ENCODE measurements at places on chromosomes 1 and 21. TPM values are rescaled to one million over a fixed set of nuclear protein-coding genes. Genes with fewer than 3 reads are reported as not detected.
A peak's percentile ranks its signal among the peaks of the same experiment; 100 is the strongest.

Gene SPATA21
- polyA plus RNA-seq = 10.2 TPM

Gene RSPH1
- 59.6 TPM for polyA plus RNA-seq

Gene FNDC10
- polyA plus RNA-seq = 15.5 TPM

Gene CALML6
- polyA plus RNA-seq = 0.96 TPM

DNA sequence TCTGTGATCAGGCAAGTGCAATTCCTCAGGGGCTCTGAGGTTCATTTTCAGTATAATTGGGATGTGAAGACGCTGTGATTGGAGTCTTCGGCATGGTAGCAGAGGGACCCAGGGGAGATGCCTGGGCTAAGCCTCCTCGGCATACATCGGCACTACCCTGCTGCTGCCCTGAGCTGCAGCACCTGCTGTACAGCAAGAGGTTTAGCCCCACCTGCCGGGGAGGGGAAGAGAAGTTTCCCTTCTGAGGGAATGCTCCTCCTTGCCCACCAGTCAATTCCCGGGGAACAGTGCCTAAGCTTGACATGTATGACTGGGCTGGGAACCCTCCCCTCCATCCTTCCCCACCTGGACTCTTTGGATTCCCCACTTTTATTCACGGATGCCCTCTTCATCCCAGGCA is 24.9 kb downstream of the CNIH3 start:
- no peak for DNase-seq

DNA sequence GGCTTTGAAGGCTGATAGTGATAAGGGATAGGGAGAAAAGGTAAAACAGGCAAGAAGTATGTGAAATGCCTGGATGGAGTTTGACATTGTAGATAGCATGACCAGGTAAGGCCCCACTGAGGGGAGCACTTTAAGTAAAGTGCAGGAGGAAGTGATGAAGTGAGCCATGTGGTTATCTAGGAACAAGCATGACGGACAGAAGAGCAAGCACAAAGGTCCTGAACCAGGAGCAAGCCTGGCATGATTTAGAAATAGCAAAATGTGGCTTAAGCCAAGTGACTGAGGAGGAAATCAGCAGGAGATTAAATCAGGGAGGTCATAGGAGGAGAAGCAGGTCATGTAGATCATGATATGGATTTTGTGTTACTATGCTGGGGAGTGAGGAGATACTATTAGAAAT is 129.2 kb downstream of the GLUL start:
- no peak for DNase-seq

- no peak for DNase-seq
These were observed 67.1 kb downstream of the FGGY start for GRCh38 chr1:59364037-59364436.

DNA sequence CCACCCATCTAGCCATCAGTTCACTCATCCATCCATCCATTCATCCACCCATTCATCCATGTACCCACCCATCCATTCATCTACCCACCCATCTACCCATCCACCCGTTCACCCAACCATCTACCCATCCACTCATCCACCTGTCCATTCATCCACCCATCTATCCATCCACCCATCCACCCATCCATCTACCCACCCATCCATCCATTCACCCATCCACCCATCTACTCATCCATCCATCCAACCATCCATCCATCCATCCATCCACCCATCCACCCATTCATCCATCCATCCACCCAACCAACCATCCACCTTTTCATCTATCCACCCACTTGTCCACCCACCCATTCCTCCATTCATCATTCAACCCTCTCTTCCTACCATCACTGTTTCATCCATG is 80.3 kb downstream of the KIF14 start:
- no peak for DNase-seq

DNA sequence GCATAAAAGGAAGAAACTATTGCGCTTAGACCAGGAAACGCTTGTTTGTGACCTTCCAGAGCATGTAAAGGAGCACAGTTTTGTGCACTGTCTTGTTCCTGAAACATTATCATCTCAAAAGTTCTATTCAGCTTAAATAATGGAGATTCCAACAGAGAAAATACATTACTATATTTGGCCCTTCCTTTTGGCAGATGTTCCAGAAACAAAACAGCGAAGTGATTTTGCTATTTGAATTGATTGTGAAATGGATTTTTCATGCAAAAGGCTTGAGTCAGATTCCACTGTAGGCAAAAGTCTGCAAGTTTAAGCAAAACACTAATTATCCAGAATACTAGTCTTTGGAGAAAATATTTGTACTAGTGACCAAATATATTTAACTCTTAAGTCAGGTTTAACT is 80.3 kb upstream of the PTBP2 start:
- DNase-seq = no peak

DNA sequence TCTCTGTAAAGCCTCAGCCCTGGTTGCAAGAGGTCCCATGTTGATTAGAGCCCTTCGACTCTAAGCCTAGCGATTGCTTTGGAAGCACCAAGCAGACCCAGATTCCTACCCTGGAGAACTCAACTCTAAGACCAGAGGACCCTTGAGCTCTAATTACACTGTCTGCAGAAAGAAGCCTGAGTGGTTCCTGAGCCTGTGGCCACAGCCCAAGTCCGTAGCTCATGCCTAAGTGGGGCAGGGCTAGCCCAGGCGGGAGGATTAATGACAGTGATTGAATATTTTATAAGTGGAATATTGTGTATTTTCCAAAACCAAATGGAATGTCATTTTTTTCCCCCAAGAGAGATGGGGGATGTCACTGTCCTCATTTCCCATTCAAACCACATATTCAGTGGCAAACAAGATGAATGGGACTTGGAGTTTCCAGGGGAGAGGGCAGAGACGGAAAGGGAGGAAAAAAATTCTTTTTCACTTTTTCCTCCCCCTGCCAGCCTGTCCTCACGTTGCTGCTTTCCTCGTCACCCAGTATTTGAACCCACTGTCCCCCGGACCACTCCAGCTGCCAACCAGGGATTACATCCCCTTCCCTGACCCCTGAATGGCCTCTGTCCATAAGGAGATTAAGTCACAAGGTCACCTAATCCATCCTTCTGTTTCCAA is 79.6 kb upstream of the CTTNBP2NL start:
- DNase-seq = no peak

DNA sequence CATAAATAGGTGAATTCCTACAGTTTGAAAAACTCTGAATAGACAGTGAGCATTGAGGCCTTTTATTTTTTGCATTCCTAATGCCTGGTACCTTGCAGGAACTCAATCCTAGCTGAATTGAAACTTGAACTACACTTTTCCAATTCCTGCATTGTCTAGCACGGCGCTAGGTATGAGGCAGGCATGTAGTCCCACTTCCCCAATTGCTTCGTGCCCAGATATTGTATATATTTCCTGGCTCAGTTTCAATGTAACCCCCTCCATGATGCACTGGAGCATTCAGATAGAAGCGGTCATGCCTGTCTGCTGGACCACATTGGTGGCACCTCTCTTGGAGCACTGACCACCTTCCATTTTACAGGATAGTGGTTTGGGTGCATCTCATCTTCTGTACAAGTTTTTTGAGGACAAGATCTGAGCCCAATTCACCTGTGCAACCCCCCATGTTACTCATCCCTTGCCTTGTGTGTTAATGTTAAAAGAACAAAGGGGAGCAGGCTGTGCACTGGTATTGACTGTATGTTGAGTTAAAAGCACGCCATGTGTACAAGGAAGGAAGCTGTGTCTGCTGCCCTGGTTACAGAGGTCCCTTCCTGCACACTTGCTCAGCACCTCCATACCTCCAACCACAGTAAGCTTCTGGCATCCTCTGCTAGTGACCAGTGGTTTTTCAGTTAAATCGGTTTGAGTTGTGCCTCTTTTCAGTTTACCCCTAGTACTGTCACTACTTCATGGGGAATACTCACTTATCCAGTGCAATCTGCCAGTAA is 10.0 kb upstream of the RAB7B start:
- no peak for DNase-seq

DNA sequence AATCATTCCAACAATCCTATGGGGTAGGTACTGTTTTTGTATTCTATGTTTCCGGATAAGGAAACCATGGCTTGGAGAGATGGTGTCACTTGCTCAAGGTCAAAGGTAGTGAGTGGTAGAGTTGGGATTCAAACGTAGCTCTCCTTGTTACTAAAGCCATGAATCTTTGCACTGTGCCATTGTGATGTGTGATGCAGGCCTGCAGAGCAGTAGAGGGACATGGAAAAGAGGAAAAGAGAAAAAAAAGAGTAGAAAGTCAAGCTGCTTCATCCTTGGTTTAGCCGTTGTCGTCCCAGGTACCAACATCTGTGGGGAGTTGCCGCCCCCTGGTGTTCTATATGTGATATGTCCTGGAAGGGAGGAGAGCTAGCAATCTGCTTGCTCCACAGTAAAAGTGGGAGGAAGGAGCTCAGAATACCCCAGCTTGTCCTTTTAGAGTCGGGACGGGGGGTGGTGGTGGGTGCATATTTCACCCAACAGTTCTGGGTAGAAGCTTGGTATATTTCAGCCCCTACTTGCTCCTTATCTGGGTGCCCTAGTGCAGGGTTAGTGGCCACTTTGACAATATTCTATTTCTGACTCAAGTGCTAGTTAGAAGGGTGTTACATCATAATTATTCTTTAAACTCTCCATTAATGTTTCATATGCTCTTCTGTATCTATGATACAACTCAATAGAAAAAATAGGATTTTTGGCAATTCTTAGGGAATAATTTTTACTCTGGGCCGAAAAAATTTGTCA is 98.4 kb downstream of the EBNA1BP2 start:
- peak; percentile 87 for DNase-seq

All from testis (tissue), 5 donors.